ENCODE measurements at places on chromosomes 13 and 19. TPM values are rescaled to one million over a fixed set of nuclear protein-coding genes. Genes with fewer than 3 reads are reported as not detected.

SYCN gene
- not detected for polyA plus RNA-seq

CCDC106 gene
- polyA plus RNA-seq: 21.6 TPM

APLP1 gene
- 33.2 TPM for polyA plus RNA-seq

FBXO27 gene
- polyA plus RNA-seq: 7.2 TPM

TEX26 gene
- 3.2 TPM for polyA plus RNA-seq

RXFP2 gene
- 0.65 TPM for polyA plus RNA-seq

GRCh38 chr19:47660435-47660832 lies 51.5 kb downstream of the BICRA start:
- DNase-seq: no peak

DNA sequence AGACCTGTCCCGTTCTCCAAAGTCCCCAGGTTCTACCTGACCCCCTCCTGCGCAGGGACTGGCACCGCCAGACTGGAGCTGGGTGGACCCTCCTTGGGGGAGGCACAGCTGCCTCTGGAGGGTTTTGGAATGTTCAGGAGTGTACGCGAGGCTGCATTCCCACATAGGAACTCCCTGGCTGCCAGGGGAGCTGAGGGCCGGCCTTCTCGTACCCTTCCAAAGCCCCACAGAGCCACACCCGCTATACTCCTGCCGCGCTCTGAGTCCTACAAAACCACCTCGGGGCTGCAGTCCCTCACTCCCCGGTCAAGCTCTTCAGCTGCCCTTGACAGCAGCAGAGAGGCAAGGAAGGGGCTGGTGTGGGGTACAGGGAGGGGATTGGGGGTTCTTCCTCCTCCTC lies 484 bp upstream of the MUC16 start:
- DNase-seq: no peak

DNA sequence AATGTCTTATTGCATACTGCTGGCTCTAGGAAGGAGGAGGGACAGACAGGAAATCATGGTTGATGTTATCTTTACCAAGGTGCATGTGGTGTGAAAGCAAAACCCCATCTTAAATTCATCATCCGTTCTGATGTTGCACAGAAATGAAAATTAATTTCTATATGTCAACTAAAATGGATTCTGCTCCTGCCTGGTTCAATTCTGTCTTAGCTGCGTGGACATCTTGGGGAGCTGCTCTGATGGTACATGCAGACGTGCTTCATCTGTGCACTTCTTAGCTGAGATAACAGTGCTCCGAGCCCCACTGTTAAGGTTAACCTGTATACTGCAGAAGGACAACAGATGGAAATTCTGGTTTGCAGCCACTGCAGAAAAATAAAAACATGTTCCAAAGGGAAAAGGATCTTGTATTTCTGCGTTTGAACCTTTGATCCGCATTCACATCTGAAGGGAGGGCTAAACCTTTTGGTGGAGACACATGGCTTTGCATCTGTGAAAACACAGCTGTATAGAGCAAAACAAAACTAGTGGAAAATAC lies 155.6 kb downstream of the TM9SF2 start:
- no peak for DNase-seq

- DNase-seq: peak; percentile 82
These were observed 8.3 kb upstream of the DGKH start for GRCh38 chr13:42039946-42040729.

DNA sequence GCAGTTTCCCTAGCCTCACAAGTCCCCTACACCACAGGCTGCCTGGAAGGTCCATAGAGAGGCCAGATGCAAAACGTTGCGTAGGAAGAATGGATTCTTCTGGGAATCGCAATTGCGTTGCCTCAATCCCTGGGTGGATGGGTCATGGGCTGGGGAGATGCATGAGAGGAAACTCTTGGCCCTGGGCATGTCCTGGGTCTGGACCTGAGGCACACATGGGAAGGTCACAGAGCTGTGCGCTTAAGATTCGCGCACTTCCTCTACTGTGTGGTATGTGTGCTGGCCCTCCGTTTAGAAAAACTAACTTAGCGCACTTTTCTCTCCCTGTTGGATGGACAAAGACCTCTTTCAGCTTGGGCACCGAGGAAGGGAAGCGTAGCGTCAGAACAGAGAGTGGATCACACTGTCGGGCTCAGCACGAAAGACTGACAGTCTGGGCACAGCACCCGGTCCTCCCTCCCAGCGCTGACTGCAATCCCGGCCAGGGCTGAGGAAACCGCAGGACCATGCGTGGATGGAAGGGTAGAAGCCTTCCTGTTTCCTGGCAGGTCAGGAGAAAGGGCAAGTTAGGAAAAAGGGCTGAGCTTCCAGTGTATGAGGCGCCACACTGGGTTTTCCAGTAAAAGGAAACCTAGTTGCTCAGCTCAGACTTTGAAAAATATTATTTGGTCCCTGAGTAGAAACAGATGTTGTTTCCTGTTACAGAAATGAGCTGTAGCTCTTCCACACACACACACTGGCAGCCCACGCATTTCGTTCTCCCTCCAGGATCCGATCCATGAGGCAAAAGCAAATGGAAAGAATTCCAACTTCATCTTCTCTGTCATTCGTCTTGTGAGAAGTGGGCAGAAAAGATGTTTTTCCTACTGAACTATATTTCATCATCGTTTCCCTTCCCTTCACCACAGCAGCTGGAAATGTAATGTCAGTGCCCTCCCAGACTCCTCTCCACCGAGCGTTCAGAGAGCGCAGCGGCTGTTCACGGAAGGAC lies 86.0 kb downstream of the ING1 start:
- peak; percentile 39 for DNase-seq

GRCh38 chr13:58893396-58893795 lies 1261.9 kb downstream of the PCDH17 start:
- DNase-seq: no peak

GRCh38 chr13:110442930-110443621 lies 118.4 kb downstream of the RAB20 start:
- DNase-seq: no peak

GRCh38 chr13:101258071-101258470 lies 158.2 kb downstream of the NALCN start:
- DNase-seq: no peak

- DNase-seq: no peak
These were observed 11.2 kb upstream of the SIGLEC6 start for GRCh38 chr19:51542699-51543098.

DNA sequence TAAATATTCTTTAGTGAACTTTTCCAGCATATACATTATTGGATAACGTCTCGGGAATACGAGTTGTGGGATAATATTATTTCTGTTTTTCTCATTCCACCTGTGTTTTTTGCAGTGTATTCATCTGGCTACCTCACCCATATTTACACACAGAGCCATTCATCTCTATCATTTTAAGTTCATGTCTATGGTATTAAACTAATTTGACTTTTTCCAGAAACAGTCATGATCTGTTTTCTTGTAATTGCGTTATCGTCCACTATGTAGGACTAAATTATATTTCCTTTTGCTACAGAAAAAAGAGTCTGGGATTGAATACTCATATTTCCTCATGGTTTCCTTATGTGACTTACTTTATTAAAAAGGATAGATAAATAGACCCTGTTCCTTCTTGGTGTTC lies 2.7 kb downstream of the ATP11A start:
- DNase-seq: no peak

- no peak for DNase-seq
These were observed 437 bp downstream of the SUCLA2 start for GRCh38 chr13:48000559-48001113.

- DNase-seq: no peak
These were observed 886 bp downstream of the CRLF1 start for GRCh38 chr19:18605546-18606280.

- DNase-seq: no peak
These were observed 44.0 kb downstream of the FLT3 start for GRCh38 chr13:28056426-28056825.

- DNase-seq: no peak
These were observed 439.4 kb upstream of the KLF12 start for GRCh38 chr13:74573654-74574053.

DNA sequence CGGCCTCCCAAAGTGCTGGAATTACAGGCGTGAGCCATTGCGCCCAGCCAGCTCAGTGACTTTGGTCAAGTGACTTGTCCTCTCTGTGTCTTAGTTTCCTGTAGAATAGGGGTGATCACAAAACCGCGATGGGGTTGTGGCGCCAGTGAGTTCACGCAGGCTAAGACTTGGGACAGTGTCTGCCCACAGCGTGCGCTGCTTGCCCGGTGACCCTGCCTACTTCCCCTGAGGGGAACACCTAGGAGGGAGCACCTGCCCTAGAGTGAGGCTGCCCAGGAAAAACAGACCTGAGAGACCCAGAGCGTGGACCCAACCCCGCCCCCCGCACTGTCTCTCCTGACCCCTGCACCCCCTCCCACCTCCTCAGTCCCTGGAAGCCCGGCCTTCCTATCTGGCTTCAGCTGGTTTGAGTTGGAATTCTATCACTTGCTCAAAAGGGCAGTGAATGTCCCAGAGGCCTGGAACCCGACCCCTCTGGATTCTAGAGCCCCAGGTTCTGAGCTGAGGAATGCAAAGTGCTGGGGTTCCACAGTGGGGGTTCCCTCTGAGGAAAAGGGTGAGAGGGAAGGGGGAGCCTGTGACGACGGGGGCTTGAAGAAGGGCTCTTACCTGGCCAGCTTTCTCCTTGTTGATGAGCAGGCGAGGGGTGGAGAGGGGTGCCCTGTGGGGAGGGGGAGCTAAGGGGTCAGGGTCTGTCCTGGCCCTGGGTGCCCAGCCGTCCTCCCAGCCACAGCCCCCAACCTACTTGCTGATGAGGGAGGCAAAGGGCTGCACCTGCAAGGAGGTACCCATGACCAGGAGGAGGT lies 2.2 kb upstream of the RINL start:
- DNase-seq: no peak

DNA sequence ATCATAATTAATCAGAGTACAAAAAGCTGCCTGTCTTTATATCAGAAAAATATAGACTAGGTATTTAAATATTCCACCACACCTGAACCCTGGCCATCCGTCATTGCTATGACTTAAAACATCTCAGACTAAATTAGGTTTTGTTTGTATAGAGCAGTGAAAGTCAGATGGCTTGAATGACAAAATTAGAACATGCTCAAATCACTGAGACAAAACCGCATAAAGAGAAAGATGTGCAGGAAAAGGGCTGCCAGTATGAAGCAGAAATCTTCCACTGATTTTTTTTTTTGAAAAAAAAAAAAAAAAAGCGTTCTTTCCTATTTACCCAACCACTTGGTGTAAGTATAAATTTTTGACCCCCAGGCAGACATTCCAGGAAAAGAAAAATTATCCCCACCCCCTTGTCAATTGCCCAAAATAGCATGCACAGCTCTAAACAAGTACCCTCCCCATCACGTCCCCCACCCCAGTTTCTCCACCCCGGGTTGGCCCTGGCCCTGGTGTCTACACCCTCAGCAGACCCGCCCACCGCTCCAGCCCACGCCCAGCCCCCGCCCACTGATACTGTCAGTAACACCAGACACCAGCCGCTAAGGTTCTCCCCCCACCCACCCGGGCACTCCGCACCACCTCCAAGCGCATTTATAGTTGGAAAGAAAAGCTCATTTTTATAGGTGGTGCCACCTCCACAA lies 118.6 kb downstream of the URI1 start:
- no peak for DNase-seq

Measured in right renal pelvis (tissue), 4 donors.